Right hindlimb (tissue), 1 donor: ENCODE measurements at places on chromosomes 6 and 20.

DNA sequence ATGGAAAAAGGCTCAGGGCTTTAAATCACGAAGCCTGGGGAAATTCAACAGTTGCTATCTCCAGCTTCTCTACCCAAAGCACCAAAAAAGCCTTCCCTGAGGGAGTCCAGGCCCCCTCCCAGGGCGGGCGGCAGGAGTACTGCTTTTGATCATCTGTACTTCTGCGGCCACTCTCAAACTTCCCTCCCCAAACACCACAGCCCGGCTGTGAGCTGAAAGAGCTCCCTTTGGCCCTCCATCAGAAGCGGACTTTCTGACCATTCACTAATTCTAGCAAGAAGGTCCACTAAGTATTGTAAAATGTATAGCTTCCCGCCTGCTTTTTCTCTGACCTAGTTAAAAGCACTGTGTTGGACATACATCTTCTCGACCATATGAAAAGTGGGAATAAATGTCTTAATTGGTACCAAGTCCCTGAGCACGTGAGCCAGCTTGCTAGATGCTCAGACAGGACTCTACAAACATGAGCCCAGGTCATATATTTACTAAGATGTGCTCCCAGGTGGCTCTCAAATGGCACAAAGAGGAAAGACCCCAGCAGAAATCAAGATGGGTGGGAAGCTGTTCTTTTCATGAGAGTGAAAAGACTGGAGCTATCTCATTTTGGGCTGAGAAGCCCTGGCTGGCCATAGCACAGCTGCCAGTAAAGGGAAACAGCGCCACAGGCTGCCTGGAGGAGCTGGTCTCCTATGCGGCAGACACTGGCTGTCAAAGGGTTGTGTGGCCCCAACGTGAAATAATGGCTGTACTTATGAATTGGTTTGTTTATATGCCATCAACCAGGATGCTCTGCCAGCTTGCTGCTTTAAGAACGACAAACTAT, 58.6 kb downstream of the GFOD1 start:
- DNase-seq, result no peak

- DNase-seq, result no peak
Measured at GRCh38 chr6:10030942-10031537, 383.8 kb downstream of the TFAP2A start.

DNA sequence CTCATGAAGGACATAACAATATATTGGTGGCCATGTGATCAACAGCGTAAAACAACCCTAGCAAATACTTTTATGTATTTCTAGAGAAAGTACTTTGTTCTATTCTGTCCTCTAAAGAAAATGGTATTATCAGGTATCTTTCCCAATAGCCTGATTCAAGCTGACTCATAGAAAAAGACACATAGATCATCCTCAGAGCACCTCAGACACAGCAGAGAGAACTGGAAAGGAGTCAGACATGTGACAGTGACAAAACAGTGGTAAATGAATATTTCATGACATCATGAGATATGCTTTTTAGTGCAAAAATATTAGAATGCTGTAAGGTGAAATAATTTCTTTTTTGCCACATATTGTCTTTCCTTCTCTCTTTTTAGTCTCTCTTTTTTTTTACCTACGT, 1355.0 kb upstream of the MAP3K7 start:
- DNase-seq, result no peak

- DNase-seq, result no peak
Measured at GRCh38 chr6:69719602-69720193, 77.1 kb downstream of the LMBRD1 start.

DNA sequence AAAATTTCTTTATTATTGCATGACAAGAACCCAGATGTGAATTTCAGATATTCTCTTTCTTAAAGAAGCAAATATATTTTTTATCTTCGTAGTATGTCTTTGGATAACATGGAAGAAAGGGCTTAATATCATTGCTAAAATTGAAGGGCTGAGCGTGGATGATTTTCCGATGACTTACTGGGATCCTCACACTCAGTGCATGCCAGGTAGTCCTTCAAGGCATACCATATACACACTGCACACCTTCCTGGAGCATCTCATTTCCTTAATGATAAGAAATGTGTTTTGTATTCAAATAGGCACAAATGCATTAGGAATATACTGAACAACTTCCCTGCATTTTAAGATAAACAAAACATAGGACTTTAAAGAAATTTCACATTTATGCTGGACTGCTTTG, 193.9 kb upstream of the MAP3K7 start:
- DNase-seq, result no peak

- no peak for DNase-seq
Measured at GRCh38 chr6:105561486-105561885, 158.6 kb upstream of the PREP start.

DNA sequence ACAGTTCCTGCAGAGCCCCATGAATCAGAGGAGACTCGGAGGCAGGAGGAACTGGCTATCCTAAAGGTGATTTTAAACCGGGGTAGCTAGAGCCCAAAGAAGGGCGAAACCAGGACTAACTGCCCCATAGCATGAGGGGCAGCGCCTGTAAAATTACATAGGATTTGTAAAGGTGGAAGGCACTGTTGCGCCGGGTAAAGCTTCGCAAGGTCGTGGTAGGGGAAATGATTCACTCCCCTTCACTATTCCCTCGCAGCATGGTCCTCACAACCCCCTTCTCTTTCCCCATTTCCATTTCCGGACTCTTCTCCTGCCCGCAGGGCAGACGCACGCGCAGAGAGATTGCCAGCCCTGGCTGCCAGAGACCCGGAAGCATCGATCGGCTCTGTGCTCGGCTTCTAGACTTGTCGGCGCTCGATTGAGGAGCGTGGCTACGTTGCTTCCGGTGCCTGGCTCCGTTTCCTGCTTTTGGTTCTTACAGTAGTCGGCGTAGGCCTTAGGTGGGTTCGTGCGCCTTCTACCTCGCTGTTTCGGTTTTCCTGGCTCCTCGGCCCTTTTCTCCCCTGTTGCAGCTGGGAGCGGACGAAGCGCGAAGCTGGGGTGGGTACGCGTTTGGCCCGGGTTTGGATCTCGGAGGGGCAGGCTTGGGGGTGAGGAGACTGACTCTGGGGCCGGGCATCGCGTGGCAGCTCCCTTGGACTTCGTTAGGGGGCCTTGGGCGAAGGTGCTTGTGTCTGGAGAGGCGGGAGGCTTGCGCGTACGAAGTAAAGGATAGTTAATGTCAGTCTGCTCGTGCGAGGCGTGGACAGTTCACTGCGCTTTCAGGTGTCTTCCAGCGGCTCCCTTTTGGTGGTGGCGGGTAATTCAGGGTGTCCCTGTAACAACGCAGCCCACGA, at the start of gene SNRPB2:
SNRPB2 (plus strand) TSS at position 462 of the 896 bp plus-strand sequence. CDS start 1,677 bp downstream, outside the sequence.
- peak; percentile 96 for DNase-seq

DNA sequence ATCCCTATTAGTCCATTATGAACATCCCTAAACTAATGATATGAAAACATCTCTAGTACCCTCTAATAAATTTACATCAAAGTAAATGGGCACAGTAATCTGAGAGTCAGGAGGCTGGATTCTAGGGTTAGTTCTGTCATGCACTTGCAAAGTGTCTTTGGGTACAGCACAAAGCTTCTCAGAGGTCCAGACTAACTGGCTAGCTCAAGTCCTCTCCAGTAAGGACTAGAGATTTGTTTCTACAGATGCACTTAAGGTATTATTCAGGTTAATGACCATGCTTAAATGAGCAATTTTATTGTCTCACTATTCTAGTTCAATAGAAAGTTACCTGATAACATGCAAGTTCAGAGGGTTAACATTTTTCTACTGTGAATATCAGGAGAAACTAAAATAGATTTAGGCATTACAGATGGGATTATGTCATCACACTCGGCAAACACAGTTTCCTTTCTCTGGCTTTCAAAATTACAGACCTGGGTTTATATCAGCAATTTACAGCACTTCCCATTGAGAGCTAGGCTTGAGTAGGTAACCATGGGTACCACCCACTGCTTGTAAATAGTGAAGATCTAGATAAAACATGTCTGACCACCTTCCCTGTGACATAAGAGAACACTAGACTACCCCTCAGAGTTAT, 402.9 kb upstream of the RUNX2 start:
- DNase-seq, result no peak

GRCh38 chr6:40408786-40409542, 178.2 kb downstream of the LRFN2 start:
- no peak for DNase-seq

- peak; percentile 42 for DNase-seq
Measured at GRCh38 chr20:59784791-59785668, 148.4 kb downstream of the SYCP2 start.

GRCh38 chr6:30782425-30783014, 38.2 kb upstream of the IER3 start:
- DNase-seq, result no peak

DNA sequence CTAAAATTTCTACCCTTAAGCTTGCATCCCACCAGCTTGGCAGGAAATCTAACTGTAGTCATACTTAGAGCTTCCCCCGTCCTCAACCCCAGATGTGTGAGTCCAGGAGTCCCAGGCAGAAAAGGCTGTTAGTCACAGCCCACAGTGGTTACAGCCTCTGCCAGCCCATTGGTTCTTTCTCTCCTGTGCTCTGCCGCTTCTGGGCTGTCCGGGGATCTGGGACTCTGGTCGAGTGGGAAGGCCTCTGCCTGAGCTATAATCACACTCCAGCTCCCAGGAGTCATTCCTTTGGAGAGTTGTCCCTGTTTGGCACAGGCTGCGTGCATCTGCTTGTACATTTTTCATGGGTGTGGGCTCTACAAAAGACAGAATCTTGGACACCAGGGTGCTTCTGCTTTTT, 45.6 kb upstream of the FYN start:
- peak; percentile 83 for DNase-seq

- no peak for DNase-seq
Measured at GRCh38 chr6:32941214-32941768, 463 bp upstream of the HLA-DMB start.
